ENCODE measurements at places on chromosomes 13 and 19. TPM values are rescaled to one million over a fixed set of nuclear protein-coding genes. Genes with fewer than 3 reads are reported as not detected.

RAB20 gene
- 0.79 TPM for total RNA-seq

GTPBP3 gene
- total RNA-seq: 88.1 TPM

KLK10 gene
- not detected for total RNA-seq

LGALS7 gene
- total RNA-seq: not detected

ZNF99 gene
- total RNA-seq: not detected

GADD45GIP1 gene
- 66.6 TPM for total RNA-seq

NLRP7 gene
- total RNA-seq: 0.18 TPM

PLEKHF1 gene
- 0.54 TPM for total RNA-seq

SPACA6 gene
- total RNA-seq: 20.7 TPM

THSD1 gene
- 1.6 TPM for total RNA-seq
